D341Med (cell line): ENCODE measurements at places on chromosomes 16 and 17.

DNA sequence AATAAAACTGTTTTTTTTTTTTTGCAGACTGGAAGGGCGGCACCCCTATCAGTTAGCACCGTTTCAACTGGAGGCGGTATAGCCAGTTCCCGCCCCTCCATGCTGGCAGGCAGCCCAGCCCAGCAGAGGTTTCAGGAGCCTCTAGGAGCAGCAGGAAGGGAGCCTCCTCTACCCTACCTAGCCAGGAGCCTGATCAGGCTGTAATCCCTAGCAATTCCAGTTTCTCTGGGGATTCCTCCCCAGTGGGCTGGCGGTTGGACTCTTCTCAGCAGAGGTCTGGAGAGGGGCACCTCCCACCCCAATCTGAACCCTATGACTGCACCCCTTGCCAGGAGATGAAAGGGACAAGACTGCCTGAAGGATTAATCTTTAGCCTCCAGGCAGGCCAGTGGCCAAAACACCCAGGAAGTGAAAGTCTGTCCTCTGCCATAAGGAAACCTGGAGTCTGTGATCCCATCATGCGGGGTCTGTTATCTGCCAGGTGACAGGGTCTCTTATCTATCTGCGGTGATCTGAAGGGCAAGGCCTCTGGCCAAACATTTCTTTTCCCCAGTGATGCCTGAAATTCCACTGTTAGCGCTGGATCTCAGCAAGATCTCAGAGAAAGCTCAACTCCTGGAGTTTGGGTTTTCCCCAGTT lies 4.9 kb upstream of the CDH1 start:
- peak; percentile 58 for DNase-seq

DNA sequence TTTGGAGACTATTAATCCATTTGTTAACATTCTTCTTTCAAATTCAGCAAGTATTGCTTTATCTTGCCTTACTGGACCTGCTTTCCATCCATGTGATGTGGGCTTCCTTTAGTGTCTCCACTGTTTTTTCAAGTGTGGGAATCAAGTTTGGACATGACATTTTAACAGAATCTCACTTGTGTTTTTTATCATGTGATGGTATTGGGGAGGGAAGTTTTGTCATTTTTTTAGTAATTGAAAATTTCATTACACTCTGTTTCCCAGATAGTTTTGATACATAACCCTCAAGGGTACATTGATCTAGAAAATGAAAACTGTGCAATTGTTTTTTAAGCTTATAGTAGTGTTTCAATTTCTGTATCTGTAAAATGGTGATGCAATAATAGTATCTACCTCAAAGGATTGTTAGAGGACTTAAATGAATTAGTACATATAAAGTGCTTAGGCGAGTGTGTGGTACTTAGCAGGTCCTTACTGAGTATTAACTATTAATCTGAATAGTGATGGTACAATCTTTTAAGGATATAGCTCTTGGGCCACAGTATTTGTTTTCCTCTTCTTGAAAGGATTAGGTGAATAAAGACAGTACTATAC lies 27.3 kb downstream of the AATF start:
- no peak for DNase-seq

- DNase-seq = peak; percentile 79
These were observed 1.3 kb downstream of the GJD3 start for GRCh38 chr17:40363111-40363827.

DNA sequence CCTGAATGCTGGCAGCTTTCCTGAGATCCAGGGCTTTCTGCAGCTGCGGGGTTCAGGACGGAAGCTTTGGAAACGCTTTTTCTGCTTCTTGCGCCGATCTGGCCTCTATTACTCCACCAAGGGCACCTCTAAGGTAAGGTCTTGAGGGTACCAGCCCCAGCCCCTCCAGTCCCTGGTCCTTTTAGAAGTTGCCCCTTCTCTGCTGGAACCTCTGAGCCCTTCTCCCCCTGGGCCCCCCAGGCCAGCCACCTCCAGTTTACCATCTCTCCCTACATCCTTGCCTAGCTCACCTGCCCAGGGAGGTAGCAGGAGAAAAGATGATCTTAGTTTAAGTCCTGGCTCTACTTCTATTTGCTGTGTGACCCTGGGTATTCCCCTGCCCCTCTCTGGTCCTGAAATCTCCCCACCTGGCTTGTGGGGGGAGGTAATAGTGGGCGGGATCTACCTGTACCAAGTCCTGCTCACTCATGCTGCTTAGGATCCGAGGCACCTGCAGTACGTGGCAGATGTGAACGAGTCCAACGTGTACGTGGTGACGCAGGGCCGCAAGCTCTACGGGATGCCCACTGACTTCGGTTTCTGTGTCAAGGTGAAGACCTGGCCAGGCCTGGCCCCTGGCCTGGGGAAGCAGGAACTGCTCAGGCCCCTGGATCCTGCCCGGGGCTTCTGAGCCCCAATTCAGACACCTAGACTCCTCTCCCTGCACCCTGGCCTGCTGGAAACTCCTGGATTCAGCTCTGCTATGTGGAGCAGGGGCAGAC lies 6.5 kb downstream of the GRB7 start:
- no peak for DNase-seq

DNA sequence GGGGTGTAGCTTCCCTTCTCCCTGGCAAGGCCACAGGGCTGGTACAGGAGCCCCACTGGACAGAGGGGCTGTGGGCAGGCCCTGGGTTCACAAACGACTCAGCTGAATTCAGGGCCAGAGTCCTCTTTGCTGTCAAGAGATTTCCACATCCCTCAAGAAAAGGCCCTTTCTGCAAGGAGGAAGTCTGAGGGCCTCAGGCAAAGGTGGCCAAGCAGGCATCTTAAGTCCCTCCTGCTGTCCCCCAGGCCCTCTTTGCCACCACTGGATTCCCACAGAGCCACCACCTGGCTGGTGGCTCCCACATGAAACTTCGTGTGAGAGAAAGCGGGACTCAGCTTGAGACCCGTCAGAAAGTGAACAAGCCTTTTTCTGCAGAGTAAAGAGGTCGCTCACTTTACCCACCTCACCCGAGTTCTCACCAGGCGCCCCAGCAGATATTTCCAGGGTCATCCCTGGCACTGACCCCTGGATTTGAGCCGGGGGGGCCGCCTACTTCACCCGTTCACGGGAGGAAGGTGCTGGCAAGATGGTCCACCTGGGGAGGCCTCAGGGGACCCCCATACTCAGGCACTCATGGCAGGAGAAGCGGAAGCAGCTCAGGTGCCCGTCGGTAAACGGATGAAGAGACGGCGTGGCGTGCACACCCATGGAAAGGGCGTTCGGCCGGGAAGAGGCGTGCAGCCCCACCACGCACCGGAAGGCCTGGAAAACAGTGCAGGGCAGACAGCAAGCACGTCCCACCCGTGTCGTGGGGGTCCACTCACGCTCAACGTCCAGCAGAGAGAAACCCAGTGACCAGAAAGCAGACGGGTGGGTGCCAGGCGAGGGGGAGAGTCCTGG lies 3.6 kb downstream of the RNF166 start:
- DNase-seq = no peak

GRCh38 chr17:68710035-68710780 lies 109.0 kb upstream of the FAM20A start:
- DNase-seq = no peak

DNA sequence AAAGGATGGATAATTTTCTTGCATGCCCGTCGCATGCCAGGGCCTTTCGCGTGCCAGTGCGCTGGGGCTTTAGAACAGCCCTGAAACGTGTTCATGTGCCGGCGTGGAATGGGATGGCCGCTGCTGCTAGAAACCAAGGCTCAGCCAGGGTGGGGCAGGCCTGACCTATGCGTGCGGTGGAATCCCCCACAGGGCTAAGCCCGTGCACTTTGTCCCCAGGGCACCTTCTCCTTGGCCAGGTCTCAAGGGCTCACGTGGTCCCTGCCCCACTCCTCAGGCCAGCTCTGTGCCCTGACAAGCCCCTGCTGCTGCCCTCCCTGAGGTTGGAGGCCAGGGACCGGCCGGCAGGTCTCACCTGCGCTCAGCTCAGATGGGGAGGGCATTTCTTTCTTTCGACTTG lies 13.1 kb upstream of the RNF213 start:
- peak; percentile 26 for DNase-seq

DNA sequence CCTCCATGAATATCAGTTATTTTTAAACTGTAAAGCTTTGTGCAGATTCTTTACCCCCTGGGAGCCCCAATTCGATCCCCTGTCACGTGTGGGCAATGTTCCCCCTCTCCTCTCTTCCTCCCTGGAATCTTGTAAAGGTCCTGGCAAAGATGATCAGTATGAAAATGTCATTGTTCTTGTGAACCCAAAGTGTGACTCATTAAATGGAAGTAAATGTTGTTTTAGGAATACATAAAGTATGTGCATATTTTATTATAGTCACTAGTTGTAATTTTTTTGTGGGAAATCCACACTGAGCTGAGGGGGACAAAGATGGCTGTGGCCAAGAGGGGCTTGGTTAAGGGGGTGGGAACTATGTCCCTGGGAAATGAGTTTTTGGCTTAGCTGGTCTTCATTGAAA lies 2.3 kb downstream of the CCL11 start:
- no peak for DNase-seq

- no peak for DNase-seq
These were observed 27.0 kb downstream of the CBFB start for GRCh38 chr16:67055712-67056487.

- no peak for DNase-seq
These were observed 56.6 kb downstream of the TMEM186 start for GRCh38 chr16:8740775-8741355.
